ENCODE measurements at places on chromosomes 7 and 10.

- no peak for DNase-seq
Observed at GRCh38 chr10:78696791-78697395, 371.9 kb upstream of the ZMIZ1 start.

- DNase-seq, result peak; percentile 54
Observed at GRCh38 chr7:151060416-151061212, 1.2 kb downstream of the SLC4A2 start.

DNA sequence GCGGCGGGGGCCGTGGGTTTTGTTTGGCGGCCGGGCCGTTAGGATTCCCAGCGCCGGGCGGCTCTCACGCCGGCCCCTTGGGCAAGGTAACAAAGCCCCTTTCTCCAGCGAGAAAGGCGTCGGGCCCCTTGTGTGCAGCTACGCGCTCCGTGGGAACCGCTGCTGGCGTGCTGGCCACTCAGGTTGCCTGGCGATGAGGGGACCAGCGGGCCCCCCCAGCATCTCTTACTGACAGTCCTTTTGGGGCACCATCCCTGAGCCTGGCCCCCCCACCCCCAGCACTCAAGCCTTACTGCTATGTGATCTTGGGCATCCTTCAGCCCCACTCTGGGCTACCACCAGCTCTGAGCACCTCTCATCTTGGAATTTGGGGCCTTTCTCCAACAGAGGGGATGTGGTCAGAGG, 1.8 kb downstream of the LFNG start:
- DNase-seq, result no peak

DNA sequence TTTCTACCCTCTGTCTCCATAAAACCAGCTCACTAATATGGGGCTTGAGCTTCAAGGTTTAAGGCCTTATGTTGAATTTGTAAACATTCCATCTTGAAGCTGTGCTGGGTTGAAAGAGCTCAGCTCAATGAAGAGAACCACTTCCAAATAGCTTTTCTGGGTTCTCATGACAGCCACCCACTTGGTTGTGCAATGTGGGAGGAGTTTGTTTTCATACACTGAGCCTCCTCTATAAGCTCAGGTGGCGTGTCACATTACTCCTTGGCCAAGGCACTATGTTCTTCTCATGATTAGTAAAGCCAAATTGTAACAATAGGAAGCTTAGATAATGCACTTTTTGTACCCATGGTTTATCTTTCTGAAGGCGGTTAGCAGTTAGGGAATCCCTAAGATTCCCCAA, 265.6 kb downstream of the PTEN start:
- no peak for DNase-seq

DNA sequence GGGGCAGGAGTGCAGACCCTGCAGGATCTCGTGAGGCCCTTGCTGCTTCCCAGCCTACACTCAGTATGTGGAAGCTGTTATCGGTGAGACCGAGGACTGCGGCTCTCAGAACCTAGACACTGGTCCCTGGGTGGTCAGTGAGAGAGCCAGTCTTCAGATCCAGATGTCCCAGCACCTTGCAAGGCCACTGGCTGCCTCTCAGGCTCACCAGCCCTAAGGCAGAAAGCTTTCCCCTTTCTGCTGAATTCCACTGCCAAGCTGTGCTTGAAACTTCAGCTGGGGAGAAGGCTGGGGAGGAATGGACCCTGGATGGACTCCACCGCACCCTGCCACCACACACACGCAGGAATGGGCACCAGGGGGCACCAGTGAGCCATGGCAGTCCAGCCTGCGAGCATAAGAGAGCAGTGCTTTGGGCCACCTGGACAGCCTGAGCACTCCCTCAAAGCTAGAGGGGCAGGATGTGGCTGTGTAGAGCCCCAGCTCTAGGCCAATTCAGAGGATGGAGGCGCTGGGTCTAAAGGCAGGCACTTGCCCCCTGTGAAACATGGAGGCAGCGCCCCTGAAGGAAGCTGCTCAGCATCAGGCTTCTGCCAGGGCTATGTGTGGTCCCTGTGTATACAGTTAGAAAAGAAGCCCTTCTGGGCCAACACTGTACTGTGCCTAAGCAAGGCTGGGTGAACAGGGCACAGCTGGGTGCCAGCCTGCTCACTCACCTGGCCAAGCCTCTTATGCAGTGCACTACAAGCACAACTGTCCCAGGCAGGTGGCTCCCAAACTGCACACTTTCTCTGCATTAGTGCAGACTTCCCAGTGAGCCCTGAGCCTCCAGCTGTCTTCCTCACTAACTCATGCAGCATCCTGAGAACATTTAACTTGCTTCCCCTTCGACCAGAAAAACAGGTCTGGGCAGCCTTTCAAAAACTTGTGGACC, 21.6 kb downstream of the TMEM72 start:
- DNase-seq, result peak; percentile 93

DNA sequence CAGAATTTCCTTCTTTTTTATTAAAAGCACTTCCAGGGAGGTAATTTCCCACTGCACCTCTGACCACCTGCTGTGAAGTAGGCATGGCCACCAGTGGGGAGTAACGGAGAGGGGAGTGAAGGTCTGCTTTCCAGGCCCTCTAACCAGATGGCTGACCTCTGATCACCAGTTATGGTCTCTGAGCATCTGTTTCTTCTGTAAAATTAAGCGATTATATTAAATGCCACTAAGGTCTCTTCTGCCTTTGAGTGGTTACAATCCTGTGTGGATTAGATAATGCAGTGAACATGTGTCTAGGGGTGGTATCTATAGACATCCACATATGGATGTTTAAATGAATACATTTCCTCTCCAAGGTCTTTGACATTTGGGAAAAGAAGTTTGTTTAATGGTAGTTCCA, 199.6 kb downstream of the HERPUD2 start:
- no peak for DNase-seq

DNA sequence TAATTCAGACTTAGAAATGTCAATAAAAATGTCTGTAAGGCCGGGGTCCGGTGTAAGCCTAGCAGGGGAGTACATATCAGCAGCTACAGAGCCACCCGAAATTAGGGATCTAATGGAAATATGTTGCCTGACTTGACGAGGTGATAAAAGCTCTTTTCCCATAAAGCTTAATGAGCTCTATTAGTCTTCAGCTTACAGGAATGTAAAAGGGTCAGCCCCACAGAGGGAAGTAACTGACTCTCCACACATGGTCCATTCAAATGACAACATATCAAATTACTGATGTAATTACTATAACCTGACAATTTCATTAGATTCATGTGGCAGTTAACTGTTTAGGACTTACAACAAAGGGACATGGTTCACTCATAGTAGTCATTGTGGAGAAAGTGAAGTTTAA, 62.3 kb downstream of the ATE1 start:
- no peak for DNase-seq

DNA sequence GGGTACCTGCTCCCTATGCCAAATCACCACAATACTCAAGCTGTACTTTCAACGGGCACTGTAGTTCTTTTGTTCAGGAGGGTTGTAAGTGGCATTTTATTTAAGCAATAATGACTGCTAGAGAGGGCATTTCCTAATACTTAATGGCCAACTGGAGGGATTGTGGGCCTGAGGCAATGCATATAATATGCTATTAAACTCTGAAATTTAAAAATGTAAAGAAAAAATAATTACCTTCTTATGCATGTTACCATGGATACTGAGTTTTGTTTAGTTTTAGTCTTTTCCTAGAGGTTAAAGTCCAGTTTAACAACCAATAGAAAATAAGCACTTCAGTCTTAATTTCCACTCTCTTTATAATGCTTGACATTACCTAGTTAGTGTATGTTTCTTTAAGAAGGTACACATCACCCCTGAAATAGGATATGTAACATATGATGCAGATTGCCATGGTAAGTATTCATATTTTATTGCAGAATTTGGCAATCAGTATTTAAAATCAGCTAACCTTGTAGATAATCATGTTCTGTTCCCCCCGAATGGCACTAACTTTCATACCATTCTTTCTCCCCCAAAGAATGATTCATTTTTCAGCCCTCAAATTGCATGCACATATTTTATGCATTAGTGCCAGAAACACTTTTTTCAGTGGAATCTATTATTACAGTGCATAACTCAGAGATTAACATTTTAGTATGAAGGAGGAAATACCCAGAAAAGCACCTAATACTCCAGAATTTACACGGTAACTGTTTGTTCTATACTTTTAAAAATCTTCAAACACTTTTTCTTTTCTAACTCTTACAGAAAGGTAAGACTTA, 90.3 kb upstream of the ZNF438 start:
- DNase-seq, result no peak

DNA sequence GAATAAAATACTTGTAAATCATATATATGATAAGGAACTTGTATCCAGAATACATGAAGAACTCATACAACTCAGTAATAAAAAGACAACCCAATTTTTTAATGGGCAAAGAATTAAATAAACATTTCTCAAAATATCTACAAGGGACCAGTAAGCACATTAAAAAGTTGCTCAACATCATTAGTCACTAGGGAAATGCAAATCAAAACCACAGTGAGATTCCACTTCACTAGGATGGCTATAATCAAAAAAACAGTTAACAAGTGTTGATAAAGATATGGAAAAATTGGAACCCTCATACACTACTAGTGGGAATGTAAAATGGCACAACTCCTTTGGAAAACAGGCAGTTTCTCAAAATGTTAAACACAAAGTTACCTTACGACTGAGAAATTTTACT, 40.3 kb upstream of the YAE1 start:
- no peak for DNase-seq

DNA sequence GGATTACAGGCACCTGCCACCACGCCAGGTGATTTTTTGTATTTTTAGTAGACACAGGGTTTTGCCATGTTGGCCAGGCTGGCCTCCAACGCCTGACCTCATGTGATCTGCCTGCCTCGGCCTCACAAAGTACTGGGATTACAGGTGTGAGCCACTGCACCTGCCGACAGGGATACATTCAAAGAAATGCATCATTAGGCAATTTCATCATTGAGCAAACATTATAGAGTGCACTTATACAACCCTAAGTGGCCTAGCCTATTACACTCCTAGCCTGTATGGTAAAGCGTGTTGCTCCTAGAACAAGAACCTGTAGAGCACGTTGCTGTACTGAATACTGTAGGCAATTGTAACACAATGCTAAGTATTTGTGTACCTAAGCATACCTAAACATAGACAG, 350.3 kb downstream of the GALNT17 start:
- no peak for DNase-seq

DNA sequence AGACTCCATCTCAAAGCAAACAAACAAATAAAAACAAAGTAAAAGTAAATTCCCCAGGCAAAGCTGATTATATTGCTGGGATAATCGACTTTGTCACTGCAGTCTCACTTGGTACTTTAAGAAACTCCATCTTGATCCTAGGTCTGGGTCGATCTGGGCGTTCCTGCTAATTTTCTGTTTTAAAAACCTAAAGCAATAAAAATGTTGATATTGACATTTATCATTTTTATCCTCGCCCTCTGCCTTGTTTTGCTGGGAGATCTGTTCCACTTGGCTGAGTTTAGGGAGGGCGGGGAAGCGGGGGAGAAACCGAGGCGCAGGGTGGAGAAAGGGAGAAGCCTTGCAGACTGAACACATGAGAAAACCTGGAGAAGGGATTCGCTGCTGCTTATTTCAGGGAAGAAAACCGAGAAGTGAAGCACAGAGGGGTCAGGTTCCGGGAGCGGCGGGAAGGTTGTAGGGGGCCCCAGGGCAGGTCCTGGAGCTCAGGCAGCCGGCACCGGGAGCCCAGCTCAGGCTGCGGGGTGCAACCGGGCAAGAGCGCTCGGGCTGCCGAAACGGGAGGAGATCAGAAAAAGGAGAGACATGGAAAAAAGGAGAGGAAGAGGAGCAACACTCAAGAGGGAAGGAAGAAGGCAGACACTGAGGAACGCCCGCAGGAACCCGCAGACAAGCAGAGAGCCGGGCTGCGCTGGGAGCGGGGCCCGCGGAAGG, 27.3 kb upstream of the KMT2C start:
- no peak for DNase-seq

- DNase-seq, result no peak
Observed at GRCh38 chr10:129135624-129136023, 331.4 kb upstream of the MGMT start.

GRCh38 chr7:44685723-44686122, 62.9 kb upstream of the ZMIZ2 start:
- no peak for DNase-seq

DNA sequence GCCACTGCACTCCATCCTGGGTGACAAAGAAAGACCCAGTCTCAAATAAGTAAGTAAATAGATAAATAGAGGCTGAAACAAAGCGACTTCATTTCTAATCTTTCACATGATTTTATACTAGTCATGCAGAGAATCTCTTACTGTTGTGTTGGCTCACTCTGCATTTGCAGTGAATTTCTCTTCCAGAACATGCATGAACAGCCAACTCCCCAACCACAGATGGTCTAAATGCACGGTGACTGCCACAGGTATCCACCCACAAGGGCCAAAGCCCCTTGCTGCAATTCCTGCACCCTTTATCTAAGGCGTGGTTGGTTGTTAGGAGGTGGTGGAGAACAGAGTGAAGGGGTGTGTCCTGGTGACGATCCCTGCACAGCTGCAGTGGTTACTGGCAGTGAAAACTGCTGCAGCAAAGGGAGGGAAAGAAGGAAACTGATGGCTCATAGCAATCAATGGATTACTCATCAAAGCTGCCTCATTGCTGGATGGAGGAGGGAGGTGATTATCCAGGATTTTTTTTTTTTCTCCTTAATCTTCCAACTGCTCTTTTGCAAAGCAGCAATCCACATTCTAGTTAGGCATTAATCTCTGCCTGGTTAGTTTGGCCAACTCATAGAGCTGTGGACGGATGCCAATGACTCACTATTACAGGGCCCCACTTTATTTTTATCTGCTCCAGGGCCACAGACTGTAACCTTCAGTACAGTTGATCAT, 50.6 kb downstream of the PRTFDC1 start:
- peak; percentile 39 for DNase-seq

- DNase-seq, result no peak
Observed at GRCh38 chr7:158843771-158844170, 12.6 kb upstream of the DYNC2I1 start.

DNA sequence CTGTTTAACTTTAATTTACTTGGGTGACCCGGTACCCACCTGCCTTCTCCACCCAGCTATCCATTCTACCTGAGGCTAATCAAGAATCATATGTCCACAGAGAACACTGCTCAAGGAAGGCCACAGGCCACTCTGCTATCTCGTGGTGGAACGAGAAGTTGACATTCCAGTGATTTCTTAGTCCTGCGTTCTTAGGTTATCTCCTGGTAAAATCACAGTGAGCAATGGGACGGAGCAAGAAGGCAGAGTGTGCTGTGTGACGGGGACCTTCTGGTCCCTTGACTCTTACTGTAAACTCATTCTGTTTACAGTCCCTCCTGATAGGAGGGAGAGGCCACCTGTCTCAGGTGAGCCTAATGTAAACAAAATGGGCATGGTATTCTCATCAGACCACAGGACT, 256.6 kb downstream of the TNS3 start:
- DNase-seq, result no peak

- DNase-seq, result no peak
Observed at GRCh38 chr10:100697070-100697469, 48.3 kb upstream of the PAX2 start.
